ENCODE measurements at places on chromosomes 5 and 9.

- DNase-seq: no peak
These were observed 7.6 kb downstream of the PAM start for GRCh38 chr5:102762562-102763227.

- no peak for DNase-seq
These were observed 20.2 kb downstream of the SLC22A5 start for GRCh38 chr5:132389585-132390286.

GRCh38 chr5:68369457-68370125 lies 154.0 kb downstream of the PIK3R1 start:
- DNase-seq: no peak

GRCh38 chr9:76882686-76883085 lies 23.2 kb downstream of the PRUNE2 start:
- DNase-seq: no peak

GRCh38 chr9:31304576-31304975 lies 1079.9 kb upstream of the ACO1 start:
- no peak for DNase-seq

DNA sequence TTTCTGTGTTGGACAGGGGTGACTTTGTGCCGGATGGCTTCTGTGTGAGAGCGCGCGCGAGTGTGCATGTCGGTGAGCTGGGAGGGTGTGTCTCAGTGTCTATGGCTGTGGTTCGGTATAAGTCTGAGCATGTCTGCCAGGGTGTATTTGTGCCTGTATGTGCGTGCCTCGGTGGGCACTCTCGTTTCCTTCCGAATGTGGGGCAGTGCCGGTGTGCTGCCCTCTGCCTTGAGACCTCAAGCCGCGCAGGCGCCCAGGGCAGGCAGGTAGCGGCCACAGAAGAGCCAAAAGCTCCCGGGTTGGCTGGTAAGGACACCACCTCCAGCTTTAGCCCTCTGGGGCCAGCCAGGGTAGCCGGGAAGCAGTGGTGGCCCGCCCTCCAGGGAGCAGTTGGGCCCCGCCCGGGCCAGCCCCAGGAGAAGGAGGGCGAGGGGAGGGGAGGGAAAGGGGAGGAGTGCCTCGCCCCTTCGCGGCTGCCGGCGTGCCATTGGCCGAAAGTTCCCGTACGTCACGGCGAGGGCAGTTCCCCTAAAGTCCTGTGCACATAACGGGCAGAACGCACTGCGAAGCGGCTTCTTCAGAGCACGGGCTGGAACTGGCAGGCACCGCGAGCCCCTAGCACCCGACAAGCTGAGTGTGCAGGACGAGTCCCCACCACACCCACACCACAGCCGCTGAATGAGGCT lies at the start of gene ADRB2:
Gene ADRB2 (plus strand): TSS at position 559 of the 686 bp plus-strand sequence. CDS start 221 bp downstream, outside the sequence.
- peak; percentile 81 for DNase-seq

GRCh38 chr5:142663246-142663645 lies 22.6 kb downstream of the FGF1 start:
- DNase-seq: no peak

GRCh38 chr9:134222018-134222573 lies 57.7 kb upstream of the RNU6ATAC start:
- DNase-seq: no peak

GRCh38 chr9:134377143-134377484 lies 50.9 kb downstream of the RXRA start:
- DNase-seq: no peak

- DNase-seq: no peak
These were observed 78.8 kb downstream of the PDE6A start for GRCh38 chr5:149865746-149866145.

- DNase-seq: no peak
These were observed 185.9 kb downstream of the ERCC6L2 start for GRCh38 chr9:96061293-96061987.

- no peak for DNase-seq
These were observed 20.0 kb upstream of the PCSK5 start for GRCh38 chr9:75870450-75870849.

- DNase-seq: no peak
These were observed 2.8 kb downstream of the PLK2 start for GRCh38 chr5:58457050-58457449.

GRCh38 chr5:103785569-103785968 lies 223.0 kb upstream of the NUDT12 start:
- no peak for DNase-seq

GRCh38 chr5:113181853-113182490 lies 205.4 kb downstream of the DCP2 start:
- no peak for DNase-seq

- no peak for DNase-seq
These were observed 21.5 kb upstream of the CAST start for GRCh38 chr5:96640696-96641095.
